ENCODE measurements at places on chromosomes 16 and 17. TPM values are rescaled to one million over a fixed set of nuclear protein-coding genes. Genes with fewer than 3 reads are reported as not detected.

GRCh38 chr17:77215281-77215680 lies 74.5 kb downstream of the SEC14L1 start:
- DNase-seq: no peak

GRCh38 chr16:85733839-85734170 lies 17.1 kb downstream of the C16orf74 start:
- no peak for DNase-seq

- DNase-seq: no peak
Observed at GRCh38 chr16:63682844-63683243, 1439.0 kb downstream of the CDH11 start.

Gene CRHR1
- not detected for polyA plus RNA-seq

Gene ZDHHC7
- polyA plus RNA-seq: 36.8 TPM

DNA sequence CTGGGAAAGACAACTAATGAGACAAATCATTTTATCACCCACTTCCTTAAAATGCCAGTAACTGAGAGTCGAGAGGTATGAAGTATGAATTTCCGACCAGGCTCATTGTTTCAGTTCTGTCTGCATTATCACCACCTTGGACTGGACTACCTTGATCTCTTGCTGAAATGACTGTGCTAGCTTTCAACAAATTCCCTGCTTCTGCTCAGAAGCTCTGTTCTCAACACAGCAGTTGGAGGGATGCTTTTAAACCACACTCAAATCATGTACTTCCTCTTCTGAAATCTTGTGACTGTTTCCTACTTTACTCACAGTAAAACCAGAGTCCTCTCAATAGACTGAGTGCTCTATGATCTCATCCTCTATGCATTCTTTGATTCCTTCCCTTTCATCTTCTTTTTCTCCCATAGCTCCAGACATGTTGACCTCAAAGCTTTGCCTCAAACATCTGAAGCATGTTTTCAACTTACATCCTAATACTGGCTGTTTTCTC lies 195.8 kb downstream of the KCNJ2 start:
- DNase-seq: no peak

Gene CCL16
- not detected for polyA plus RNA-seq

DNA sequence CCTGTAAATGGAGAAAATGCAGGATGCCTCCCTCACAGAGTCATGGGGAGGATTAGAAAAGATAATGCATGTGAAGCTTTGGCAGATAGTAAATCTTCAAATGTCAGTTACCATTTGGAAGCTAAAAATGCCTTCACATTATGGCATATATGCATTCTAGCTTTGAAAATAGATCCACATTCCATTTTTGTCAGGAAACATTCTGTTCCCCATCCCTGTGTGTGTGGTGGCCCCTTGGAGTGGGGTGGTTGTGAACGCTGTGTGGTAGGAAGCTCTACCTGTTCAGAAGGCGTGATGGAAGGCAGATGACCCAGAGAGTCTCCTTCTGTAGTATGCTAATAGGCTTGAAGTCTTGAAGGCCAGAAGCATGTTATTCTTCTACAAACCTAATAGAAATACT lies 242.0 kb downstream of the HAPSTR1 start:
- DNase-seq: no peak

- no peak for DNase-seq
Observed at GRCh38 chr16:3662601-3663000, 8.1 kb downstream of the DNASE1 start.

Gene GNG13
- polyA plus RNA-seq: not detected

DNA sequence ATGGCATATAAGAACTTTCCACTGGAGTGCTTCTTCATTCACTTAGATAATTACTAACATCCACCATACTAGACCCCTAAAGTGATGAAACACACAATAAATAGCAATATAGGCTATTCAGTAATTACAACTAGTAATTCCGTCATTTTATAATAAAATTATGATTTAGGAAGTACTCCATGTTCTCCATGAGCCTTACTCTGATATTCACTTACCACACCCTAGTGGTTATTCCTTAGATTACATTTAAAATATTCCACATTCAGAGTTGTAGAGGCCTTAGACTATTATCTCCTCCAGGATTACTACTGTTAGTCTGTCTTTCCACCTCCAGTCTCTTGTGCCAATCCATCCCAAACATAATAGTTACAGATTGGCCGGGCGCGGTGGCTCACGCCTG lies 62.4 kb downstream of the STH start:
- no peak for DNase-seq

DNA sequence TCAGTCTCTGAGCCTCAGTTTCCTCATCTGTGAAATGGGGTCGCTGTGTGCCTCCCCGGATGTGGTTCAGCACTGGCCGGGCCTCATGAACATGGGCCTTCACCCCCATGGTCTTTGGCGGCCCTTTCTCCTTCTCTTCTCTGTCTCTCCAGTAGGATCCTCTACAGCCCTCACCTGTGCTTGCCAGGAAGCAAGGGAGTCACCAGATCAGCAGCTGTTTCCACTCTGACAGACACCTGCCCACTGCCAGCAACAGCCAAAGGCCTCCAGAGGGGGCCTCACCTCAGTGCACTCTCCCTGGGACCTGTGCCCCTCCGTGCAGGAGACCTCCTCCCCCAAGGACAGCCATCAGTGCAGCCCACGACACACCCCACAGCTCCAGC lies 89.4 kb downstream of the C16orf78 start:
- DNase-seq: peak; percentile 6

DNA sequence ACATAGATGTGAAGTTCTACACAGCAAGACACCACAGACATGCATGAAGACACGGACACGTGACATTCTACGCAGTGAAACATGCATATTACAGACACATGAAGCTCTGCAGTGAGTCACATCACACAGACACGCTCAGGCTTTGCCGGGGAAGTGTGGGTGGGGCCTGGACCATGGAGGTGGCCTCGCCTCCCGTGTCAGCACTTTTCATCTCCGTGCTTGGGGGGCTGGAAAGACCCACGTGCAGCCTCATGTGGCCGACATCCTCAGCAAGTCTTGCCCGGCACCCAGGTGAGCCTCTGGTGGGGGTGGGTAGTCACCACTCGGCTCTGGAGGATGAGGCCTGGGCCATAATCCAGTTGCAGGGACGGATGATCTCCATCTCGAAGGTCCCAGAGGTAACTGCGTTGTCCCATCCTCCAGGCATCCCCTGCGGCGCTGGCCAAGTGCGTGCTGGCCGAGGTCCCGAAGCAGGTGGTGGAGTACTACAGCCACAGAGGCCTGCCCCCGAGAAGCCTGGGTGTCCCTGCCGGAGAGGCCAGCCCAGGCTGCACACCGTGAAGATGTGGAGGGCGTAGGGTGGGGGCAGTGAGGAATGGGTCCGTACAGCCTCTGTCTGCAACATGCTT lies 17.3 kb upstream of the DPEP1 start:
- no peak for DNase-seq

GRCh38 chr17:60392845-60393702 lies 1.1 kb upstream of the USP32 start:
- DNase-seq: peak; percentile 4

Gene LGALS9B
- polyA plus RNA-seq: not detected

GRCh38 chr16:56983211-56983751 lies 6.1 kb upstream of the NLRC5 start:
- DNase-seq: no peak

All from CD4-positive, CD25-positive, alpha-beta regulatory T cell (primary cell).